ENCODE measurements at places on chromosomes 1 and 21.

- no peak for DNase-seq
Measured at GRCh38 chr1:201503397-201504176, 3.3 kb downstream of the CSRP1 start.

DNA sequence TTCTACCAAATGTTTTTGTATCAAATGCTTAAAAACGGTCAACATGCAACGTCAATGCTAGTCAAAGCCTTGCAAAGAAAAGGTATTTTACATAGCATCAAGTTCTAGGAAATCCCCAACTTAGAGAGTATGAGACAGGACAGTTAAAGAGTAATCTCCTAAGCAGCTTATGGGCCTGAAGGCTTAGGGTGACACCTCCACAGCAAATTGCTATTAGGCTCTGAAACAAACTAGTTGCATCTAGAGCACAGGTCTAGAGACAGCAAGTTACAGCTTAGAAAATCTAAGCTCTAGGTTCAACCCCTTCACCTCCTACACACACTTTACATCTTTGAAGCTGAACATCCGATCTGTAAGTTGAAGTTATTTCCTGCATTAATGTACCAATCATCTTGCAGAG is 13.7 kb downstream of the PABPC4 start:
- DNase-seq, result no peak

GRCh38 chr1:101239095-101240040 is 2.5 kb downstream of the S1PR1 start:
- no peak for DNase-seq

DNA sequence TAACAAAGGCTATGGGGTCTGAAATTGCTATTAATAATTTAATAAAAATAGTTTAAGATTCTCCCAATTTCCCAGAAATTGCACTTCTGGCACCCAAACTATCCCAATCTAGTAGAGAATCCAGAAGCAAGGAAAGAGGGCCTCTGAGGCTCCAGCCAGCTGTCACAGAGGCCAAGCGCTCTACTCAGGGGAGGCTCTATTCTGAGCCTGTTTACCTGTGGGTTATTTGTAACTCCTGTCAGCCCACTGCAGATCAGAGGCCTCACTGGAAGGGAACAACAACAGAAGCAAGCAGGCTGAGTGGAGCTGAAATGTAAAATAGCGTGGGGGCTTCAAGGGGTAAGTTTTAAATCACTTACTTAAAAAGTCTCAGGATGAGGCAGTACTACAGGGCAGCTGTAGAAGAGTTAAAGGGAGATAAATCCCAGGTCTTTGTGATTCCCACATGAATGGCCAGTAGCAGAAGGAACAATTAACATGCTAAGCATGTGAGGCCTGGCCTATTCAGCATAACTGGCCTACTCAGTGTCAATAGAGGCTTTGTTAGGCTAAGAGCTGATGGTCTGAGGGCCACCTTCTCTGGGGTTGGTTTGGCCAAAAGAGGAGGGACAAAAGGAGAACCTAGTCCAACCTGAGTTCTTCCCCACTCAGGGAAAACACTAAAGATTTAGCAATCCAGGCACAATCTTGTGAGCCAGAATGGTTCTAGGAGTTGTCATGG is 12.8 kb downstream of the ZNF687 start:
- no peak for DNase-seq

GRCh38 chr1:121595089-121595488 is 410.3 kb downstream of the SRGAP2C start:
- DNase-seq, result no peak

- DNase-seq, result peak; percentile 70
Measured at GRCh38 chr1:41357451-41358101, 3.7 kb upstream of the FOXO6 start.

Measured in NCI-H1694 treated with DMSO at 0.1 percent for 48 hours (cell line).